Upper lobe of right lung (tissue), 1 donor: ENCODE measurements at places on chromosomes 11 and 22. TPM values are rescaled to one million over a fixed set of nuclear protein-coding genes. Genes with fewer than 3 reads are reported as not detected.
A peak's percentile ranks its signal among the peaks of the same experiment; 100 is the strongest.

DENND6B gene
- total RNA-seq, result 9.3 TPM

TST gene
- 48.1 TPM for total RNA-seq

MAPK8IP2 gene
- 2.6 TPM for total RNA-seq

EFCAB6 gene
- 3.6 TPM for total RNA-seq

PATE3 gene
- not detected for total RNA-seq

TH gene
- total RNA-seq, result not detected

SPDYC gene
- not detected for total RNA-seq

HBB gene
- 338 TPM for total RNA-seq

ZP1 gene
- not detected for total RNA-seq

DNA sequence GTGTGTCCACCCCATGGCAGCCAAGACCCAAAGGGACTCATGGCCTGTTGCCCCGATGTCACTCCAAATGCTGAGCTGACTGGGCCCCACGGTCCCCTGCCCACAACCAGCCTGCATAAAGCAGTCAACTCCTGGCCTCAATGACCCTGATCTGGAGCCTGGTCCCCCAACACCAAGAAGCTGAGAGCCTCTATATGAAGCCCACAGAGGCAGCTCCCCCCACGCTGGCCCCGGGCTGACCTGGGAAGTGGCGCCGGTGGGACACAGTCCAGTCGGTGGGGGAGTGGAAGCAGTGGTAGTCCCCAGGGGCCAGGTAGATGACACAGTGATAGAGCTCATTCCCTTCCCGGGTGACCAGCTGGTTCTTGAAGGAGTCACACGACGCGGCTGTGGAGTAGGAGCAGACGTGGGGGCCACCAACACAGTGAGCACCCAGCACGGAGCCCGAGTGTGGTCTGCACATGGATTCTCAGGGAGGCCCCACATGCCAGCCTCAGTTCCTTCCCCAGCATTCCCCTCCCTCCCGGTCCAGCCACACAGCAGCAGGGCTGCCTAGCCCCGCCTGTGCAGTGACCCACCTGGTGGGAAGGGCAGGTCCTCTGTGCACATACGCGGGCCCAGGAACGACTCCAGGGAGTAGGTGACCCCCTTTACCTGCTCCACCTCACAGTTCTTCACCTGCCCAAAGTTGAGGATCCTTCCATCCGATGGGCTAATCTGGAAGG, 41.1 kb downstream of the PISD start:
- no peak for DNase-seq
- H3K36me3 ChIP-seq, result peaks cover 53% of the 10 kb centered on the region
- no peaks in the 10 kb centered on the region for H3K27me3 ChIP-seq
- no peak overlapping the region for H3K27ac ChIP-seq
- H3K4me1 ChIP-seq, result peaks cover 15% of the 10 kb centered on the region

GRCh38 chr11:32985600-32985999, 30.1 kb upstream of the DEPDC7 start:
- no peak overlapping the region for H3K4me3 ChIP-seq
- no peaks in the 10 kb centered on the region for H3K4me1 ChIP-seq
- H3K27ac ChIP-seq, result no peak overlapping the region

DNA sequence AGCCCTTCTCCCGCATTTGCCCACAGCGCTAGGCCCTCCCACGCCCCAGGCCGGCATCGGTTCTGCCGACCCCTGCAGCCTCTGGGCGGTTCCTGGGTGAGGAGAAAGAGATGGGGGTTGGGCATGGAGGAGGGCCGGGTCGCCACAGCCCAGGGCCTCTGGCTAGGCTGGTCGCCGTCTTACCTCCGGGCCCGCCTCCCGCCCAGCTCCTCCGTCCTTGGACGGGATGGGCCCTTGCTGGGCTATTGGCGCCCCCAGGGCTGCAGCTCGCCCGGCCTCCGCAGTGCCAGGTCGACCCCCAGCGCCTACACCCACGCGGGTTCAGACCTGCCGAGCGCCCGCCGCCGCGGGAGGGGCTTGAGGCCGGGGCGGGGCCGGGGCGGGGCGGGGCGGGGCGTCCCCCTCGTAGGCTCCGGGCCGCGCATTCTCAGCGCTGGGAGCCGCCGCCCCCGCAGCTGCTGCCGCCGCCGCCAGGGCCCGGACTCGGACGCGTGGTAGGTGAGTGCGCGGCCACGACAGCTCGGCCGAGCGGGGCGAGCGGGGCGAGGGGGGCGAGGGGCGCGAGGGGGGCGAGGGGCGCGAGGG, at the start of gene CD151:
Gene CD151, plus strand, starts transcription at position 424 of the 585 bp plus-strand sequence. CDS start 3,118 bp downstream, outside the sequence.
- H3K27me3 ChIP-seq, result peaks cover 9% of the 10 kb centered on the region
- peaks cover 18% of the 10 kb centered on the region for H3K36me3 ChIP-seq
- H3K27ac ChIP-seq, result peak within 1 kb of the TSS; percentile 82
- DNase-seq, result peak; percentile 79
- H3K4me1 ChIP-seq, result peaks cover 64% of the 10 kb centered on the region

DNA sequence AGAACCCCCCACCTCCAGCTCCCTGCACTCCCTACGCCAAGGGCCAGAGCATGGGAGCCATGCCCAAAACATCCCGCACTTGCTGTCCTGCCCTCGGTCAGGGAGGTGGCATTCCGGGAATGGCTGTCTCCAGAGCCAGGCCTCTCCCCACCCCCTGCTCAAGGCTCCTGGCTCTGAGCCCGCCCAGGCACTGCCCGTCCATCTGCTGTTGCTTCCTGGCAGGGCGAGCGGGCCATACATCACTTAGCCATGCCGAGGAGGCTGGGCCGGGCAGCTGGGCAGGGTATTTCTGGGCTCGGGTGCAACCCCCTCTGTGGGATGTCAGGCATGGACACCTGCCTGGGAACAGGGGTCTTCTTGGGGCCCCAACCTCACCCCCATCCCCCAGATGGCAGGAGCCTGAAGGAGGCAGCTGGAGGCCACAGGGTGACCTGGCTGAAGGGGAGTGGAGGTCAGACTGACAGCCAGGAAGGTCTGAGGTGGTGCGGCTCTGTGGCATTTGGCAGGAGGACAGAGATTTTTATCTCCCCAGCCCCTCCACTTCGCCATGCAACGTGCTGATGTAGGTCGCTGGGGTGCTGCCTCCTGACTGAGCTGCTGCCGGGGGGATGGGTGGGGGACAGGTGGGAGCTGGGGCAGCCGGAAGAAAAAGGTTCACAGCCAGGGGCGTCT, 8.7 kb upstream of the CABP7 start:
- H3K27me3 ChIP-seq, result peaks cover 20% of the 10 kb centered on the region
- H3K36me3 ChIP-seq, result no peaks in the 10 kb centered on the region
- no peak overlapping the region for H3K4me3 ChIP-seq
- no peak for DNase-seq
- no peak overlapping the region for H3K27ac ChIP-seq
- no peaks in the 10 kb centered on the region for H3K4me1 ChIP-seq

GRCh38 chr11:126172596-126173038, 38.8 kb downstream of the RPUSD4 start:
- peaks cover 3% of the 10 kb centered on the region for H3K4me1 ChIP-seq
- DNase-seq, result no peak
- H3K36me3 ChIP-seq, result no peaks in the 10 kb centered on the region
- H3K27ac ChIP-seq, result no peak overlapping the region
- H3K27me3 ChIP-seq, result no peaks in the 10 kb centered on the region

GRCh38 chr11:77406396-77406795, 67.5 kb downstream of the PAK1 start:
- no peaks in the 10 kb centered on the region for H3K27me3 ChIP-seq
- no peaks in the 10 kb centered on the region for H3K36me3 ChIP-seq
- DNase-seq, result no peak
- no peak overlapping the region for H3K4me3 ChIP-seq
- no peak overlapping the region for H3K27ac ChIP-seq
- no peaks in the 10 kb centered on the region for H3K4me1 ChIP-seq

GRCh38 chr11:80307676-80308075, 866.8 kb upstream of the TENM4 start:
- H3K27ac ChIP-seq, result no peak overlapping the region
- no peaks in the 10 kb centered on the region for H3K36me3 ChIP-seq
- no peaks in the 10 kb centered on the region for H3K27me3 ChIP-seq
- H3K4me1 ChIP-seq, result no peaks in the 10 kb centered on the region
- DNase-seq, result no peak
- no peak overlapping the region for H3K4me3 ChIP-seq

DNA sequence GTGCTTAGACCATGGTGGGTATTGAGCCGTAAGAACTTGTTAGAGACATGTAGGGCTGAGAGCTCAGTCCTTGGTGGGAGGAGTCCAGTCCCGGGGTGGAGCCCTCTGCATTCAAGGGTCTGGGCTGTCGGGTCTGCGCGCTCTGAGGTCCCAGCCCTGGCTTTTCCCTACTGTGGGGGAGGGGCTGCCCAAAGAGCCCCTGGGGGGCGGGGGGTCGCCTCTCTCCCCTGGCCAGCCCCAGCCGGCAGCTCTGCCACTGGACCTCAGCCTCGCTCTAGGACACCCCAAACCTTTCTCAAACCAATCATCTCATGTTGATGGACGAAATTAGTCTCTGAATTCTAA, 1006.4 kb downstream of the BRD1 start:
- no peak for DNase-seq
- no peaks in the 10 kb centered on the region for H3K4me1 ChIP-seq
- H3K4me3 ChIP-seq, result no peak overlapping the region
- no peaks in the 10 kb centered on the region for H3K36me3 ChIP-seq
- H3K27me3 ChIP-seq, result peaks cover 23% of the 10 kb centered on the region
- no peak overlapping the region for H3K27ac ChIP-seq

GRCh38 chr11:121246021-121246768, 46.4 kb upstream of the SC5D start:
- H3K36me3 ChIP-seq, result no peaks in the 10 kb centered on the region
- no peak overlapping the region for H3K27ac ChIP-seq
- H3K4me1 ChIP-seq, result no peaks in the 10 kb centered on the region
- no peak for DNase-seq
- no peaks in the 10 kb centered on the region for H3K27me3 ChIP-seq

GRCh38 chr22:49216579-49216978, 611.1 kb downstream of the BRD1 start:
- H3K36me3 ChIP-seq, result no peaks in the 10 kb centered on the region
- DNase-seq, result peak; percentile 31
- no peaks in the 10 kb centered on the region for H3K4me1 ChIP-seq
- H3K27ac ChIP-seq, result no peak overlapping the region
- no peak overlapping the region for H3K4me3 ChIP-seq

DNA sequence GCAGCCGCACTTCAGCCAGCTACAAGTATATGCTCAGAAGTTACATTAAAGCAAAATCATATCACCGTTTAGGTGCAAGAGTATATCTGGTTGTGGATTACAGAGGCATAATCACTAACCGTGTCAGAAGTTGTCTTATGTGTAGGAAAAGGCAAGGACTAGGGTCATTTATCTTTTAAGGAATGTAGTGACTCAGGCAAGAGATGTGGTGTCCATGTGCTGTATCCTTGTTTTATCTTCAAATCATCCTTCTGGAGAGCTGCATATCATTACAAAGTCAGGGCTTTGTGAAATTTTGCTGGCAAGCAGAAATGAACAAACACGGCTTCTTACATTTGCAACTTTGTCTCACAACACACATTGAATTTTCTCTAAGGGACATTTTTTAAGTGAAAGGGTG, 12.7 kb upstream of the CHORDC1 start:
- no peak for DNase-seq
- no peak overlapping the region for H3K27ac ChIP-seq
- H3K4me1 ChIP-seq, result no peaks in the 10 kb centered on the region
- H3K4me3 ChIP-seq, result no peak overlapping the region
- no peaks in the 10 kb centered on the region for H3K36me3 ChIP-seq
- no peaks in the 10 kb centered on the region for H3K27me3 ChIP-seq

GRCh38 chr11:72129381-72129780, 6.1 kb upstream of the FOLR3 start:
- H3K4me1 ChIP-seq, result no peaks in the 10 kb centered on the region
- H3K4me3 ChIP-seq, result no peak overlapping the region
- DNase-seq, result no peak
- H3K27me3 ChIP-seq, result peaks cover 4% of the 10 kb centered on the region
- no peaks in the 10 kb centered on the region for H3K36me3 ChIP-seq

DNA sequence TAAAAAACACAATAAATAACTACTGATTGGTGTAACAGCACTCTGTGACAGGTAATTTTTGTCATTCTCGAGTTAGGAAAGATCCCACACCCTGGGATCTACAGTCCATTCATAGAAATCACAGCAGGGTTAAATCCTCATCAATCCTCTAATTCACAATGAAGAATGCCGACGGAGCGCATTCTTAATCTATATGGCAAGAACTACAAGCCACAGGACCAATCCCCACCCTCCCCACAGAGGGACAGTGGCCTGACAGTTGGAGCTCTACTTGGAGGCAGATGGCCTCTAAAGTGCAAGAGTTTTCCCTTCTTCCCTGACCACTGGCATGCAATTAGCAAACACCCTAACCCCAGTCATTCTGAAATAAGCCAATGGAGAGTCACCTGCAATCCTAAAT, 34.2 kb downstream of the TCF20 start:
- H3K36me3 ChIP-seq, result no peaks in the 10 kb centered on the region
- H3K27ac ChIP-seq, result no peak overlapping the region
- DNase-seq, result no peak
- no peaks in the 10 kb centered on the region for H3K27me3 ChIP-seq
- H3K4me3 ChIP-seq, result no peak overlapping the region

GRCh38 chr11:77287136-77287535, 14.3 kb downstream of the GDPD4 start:
- H3K27me3 ChIP-seq, result peaks cover 4% of the 10 kb centered on the region
- H3K4me3 ChIP-seq, result no peak overlapping the region
- no peak for DNase-seq
- no peaks in the 10 kb centered on the region for H3K36me3 ChIP-seq
- H3K4me1 ChIP-seq, result no peaks in the 10 kb centered on the region
- H3K27ac ChIP-seq, result no peak overlapping the region

DNA sequence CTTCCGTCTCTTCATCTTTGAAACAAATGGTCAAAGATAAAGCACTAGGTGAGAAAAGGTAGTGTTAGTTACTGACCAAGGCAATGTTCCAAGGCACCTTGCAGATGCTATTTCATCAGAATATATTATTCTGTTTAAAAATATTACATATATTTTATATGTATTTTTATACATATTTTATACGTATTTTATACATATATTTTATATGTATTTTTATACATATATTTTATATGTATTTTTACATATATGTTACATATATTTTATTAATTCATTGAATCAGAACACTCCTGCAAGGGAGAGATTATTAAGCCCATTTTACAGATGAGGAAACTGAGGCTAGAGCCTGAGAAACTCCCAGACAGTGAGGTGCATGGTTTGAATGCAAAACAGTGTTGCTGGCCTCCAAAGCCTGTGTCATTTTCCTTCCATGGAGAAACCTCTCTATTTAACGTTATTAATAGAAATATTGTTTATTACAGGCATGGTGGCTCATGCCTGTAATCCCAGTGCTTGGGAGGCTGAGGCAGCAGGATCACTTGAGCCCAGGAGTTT, 120.6 kb upstream of the CD82 start:
- H3K36me3 ChIP-seq, result no peaks in the 10 kb centered on the region
- no peak for DNase-seq
- no peak overlapping the region for H3K4me3 ChIP-seq
- H3K27me3 ChIP-seq, result no peaks in the 10 kb centered on the region
- no peaks in the 10 kb centered on the region for H3K4me1 ChIP-seq

GRCh38 chr22:38613588-38613987, 42.6 kb downstream of the FAM227A start:
- H3K27ac ChIP-seq, result no peak overlapping the region
- DNase-seq, result no peak
- no peaks in the 10 kb centered on the region for H3K36me3 ChIP-seq
- H3K4me3 ChIP-seq, result no peak overlapping the region
- H3K4me1 ChIP-seq, result no peaks in the 10 kb centered on the region

DNA sequence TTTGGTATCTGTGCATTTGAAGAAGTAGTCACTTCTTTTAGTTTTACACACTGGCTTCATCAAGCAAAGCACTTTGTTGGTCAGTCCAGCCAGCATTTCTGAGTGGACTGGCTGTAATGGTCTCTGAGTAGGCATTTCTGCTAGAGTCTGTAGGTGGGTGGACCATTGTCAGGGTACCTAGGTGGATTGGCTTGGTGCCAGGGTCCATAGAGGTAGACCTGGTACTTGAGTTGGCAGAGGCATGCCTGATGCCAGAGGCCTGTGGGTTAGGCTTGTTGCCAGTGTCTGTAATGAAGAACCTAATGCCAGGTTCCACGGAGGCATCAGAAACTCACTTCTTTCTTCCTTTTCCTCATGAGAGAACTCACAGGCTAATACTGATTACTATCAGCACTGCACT, 157.9 kb upstream of the C11orf87 start:
- H3K27ac ChIP-seq, result no peak overlapping the region
- H3K4me3 ChIP-seq, result no peak overlapping the region
